ENCODE measurements at places on chromosomes 4 and X. TPM values are rescaled to one million over a fixed set of nuclear protein-coding genes. Genes with fewer than 3 reads are reported as not detected.
A peak's percentile ranks its signal among the peaks of the same experiment; 100 is the strongest.

DNA sequence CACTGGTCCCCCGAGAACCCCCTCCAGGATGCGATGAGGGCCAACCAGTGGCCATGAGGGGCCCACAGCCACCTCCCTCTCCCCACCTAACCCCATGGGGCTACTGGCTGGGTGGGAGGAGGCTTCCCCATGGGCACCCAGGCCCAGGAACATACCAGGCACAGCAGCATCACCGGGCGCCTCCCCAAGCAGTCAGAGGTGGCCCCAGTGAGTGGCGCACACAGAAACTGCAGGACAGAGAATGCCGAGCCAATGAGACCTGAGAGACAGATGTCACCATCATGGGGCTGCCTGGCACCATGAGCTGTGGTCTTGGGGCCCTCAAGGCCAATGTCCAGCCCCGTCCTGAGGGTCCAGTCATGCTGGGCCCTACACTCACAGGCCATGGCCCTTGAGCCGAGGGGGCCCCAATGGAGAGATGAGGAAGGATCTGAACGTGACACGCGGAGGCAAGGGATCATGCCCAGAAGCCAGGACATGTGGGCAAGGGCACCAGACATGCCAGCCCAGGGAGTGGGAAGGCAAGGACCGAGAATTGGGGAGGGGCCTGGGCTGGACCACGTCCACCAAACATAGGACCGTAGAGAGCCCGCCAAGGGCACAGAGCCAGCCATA is 30.1 kb downstream of the NOP14 start:
- peak; percentile 46 for DNase-seq

GRCh38 chrX:51461053-51462044 is 35.0 kb downstream of the NUDT11 start:
- peak; percentile 69 for DNase-seq

Gene ART3
- total RNA-seq: 0.45 TPM

DNA sequence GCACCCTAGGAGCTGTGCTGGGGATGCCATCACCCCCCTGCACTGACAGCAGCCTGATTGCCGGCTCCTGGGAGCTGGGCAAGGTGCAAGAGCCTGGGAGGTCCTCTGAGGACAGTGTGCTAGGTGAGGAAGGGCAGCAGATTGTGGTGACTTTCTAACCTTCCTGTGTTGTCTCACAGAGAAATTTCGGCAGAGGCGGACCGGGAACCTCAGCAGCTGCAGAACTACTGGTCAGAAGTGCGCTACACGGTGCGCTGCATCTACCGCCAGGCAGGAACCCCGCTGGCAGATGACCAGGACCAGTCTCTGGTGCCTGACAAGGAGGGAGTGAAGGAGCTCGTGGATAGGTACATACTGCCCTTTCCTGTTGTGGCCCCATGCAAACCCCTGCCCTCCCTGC is 89.8 kb downstream of the FAM193A start:
- no peak for DNase-seq

GRCh38 chr4:7564242-7564641 is 129.5 kb upstream of the PSAPL1 start:
- no peak for DNase-seq

GRCh38 chr4:147987252-147987651 is 255.4 kb downstream of the ARHGAP10 start:
- DNase-seq: no peak

GRCh38 chrX:149527705-149528104 is 13.1 kb upstream of the EOLA1 start:
- peak; percentile 35 for DNase-seq

- no peak for DNase-seq
Measured at GRCh38 chr4:34878961-34879360, 1365.4 kb downstream of the ARAP2 start.

- peak; percentile 70 for DNase-seq
Measured at GRCh38 chrX:151703487-151703886, 8.2 kb downstream of the PRRG3 start.

Gene GRIA2
- 1.8 TPM for total RNA-seq

DNA sequence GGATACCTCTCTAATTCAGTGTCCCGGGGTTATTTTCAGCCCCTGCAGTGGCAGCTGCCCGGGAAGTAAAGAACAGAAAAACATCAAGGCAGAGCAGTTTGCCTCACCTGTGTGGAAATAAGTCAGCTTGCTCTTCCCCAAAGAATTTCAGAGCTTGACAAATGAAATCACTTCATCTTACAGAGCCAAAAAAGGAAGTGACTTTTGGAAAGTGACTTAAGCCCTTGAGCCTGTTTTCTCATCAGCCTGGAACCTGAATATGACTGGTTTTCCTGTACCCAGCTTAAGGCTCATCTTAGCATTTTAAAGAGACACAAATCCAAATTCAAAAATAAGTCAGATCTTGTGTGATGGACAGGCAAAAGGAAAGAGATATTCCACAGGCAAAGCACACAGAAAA is 211.6 kb downstream of the RCHY1 start:
- no peak for DNase-seq

GRCh38 chr4:31949045-31949444 is 1228.9 kb downstream of the PCDH7 start:
- no peak for DNase-seq

Gene ARHGAP6
- total RNA-seq: 21.6 TPM

GRCh38 chr4:28075401-28075956 is 1214.8 kb downstream of the STIM2 start:
- DNase-seq: no peak

GRCh38 chrX:104918122-104918521 is 302.4 kb downstream of the TEX13A start:
- no peak for DNase-seq

DNA sequence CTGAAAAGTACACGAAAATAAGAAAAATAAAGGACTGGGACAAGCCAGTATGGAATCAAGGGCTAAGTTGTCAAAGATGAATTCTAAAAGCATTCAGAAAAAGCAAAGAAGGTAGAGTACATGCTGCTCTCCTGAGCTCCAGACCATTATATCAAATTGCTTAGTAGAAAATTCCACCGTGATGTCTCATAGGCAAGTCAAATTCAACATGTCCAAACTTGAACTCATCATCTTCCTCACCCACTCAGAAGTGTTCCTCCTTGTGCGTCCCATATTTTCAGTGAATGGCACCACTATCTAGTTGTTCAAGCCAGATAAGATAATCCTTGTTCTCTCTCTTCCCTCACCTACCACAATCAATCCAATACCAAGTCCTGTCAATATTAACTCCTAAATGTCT is 37.5 kb upstream of the IL13RA2 start:
- no peak for DNase-seq

DNA sequence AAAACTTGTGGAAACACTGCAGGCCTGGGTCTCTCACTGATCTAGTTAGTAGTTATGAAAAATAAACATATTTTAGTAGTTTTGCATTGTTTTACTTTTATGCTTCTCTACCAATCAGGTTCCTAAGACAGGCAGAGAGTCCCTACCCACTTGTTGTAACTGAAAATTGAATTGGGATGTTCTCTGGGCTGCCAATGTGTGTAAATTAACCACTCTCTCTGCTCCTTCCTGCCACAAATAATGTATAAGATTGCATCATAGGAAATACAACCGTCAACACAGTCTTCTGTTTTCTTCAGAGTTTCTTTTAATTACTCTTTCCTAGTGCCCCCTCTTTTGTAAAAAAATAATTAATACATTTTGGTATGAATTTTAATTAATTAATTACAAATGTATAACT is 677.3 kb downstream of the FSTL5 start:
- no peak for DNase-seq

DNA sequence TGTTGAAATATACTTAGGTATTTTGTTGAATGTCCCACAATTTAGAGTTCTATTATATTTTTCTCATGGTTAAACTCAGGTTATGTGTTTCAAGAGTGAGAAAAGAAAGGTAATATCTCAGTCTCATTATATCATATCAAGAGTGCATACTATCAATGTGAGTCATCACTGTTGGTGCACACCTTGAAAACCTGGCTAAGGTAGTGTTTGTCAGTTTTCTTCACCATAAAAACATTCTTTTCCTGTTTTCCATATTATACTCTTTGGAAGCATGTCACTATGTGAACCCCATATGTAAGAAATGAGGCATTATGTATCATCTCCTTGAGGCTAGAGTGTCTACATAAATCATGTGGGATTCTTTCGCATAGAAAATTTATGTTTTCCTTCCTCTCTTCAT is 307.6 kb upstream of the CTSO start:
- no peak for DNase-seq

DNA sequence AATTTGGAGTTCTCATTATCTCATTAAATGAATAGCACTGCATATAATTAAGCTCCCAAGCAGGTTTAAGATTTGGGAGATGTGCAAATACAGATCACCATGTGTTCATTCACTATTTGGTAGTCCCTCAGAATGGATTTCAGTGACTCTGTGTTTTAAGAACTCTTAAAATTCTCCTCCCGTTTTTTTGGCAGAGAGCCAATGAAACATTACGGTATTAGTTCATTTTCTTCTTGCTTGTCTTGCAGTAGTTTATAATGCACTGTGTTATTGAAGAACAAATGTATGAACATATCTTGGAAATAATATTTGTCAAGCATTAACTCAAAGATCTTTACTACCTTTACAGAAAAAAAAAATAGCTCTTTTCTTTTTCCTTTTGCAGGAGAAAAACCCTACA is 32.7 kb downstream of the KLF3 start:
- no peak for DNase-seq

Gene MAGEA2B
- not detected for total RNA-seq

Gene CTAG1A
- not detected for total RNA-seq

Gene ARSJ
- total RNA-seq: 7.1 TPM

GRCh38 chr4:83606898-83607297 is 71.0 kb downstream of the GPAT3 start:
- DNase-seq: no peak

Gene MAGEA10
- not detected for total RNA-seq

DNA sequence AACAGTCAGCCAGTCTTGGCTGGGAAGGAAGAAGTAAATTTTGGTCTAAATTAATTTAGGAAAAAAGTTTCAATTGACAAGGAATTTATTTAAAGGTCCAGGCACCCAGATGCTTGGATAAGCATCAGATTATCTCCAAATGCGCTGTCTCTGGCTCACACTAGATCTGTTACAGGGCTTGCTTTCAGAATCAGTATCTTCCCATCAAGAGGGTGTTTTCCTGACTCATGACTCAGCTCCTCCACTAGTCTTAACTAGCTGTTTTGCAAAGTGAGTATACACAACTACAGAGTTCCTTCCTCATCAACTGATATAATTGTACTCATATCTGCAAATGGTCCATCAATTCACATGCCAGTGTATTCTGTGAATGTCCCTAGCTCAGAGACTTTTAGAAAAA is 482.1 kb upstream of the CPEB2 start:
- DNase-seq: no peak

DNA sequence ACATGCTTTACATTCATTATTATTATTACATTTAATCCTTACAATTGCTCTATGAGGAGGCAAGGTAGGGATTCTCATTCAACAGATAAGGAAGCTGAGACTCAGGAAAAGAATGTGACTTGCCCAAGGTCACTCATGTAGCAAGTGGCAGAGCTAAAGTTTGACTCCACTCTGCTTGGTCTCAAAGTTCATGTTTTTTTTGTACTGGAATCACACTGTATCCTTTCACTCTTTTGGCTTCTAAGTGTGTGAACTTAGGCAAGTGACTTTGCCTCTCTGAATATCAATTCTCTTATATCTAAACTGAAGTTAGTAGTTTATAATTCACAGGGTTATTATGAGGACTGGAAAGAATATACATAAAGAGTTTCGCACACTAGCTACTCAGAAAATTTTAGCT is 247.9 kb upstream of the AR start:
- DNase-seq: no peak

Gene WAS
- total RNA-seq: 2.3 TPM

Data from stomach (tissue), 19 donors.